ENCODE measurements at places on chromosomes 2 and 18.

GRCh38 chr2:8693157-8693821 is 11.4 kb downstream of the ID2 start:
- no peak for DNase-seq

GRCh38 chr2:223797811-223798721 is 39.3 kb downstream of the AP1S3 start:
- DNase-seq: peak; percentile 62

GRCh38 chr18:74040459-74041332 is 106.9 kb downstream of the FBXO15 start:
- peak; percentile 59 for DNase-seq

- DNase-seq: peak; percentile 73
These were observed 494 bp downstream of the ANKZF1 start for GRCh38 chr2:219230059-219230540.

- DNase-seq: no peak
These were observed 42.5 kb downstream of the DSC3 start for GRCh38 chr18:30999887-31000628.

- no peak for DNase-seq
These were observed 49.1 kb downstream of the CYP1B1 start for GRCh38 chr2:38026846-38027245.

- DNase-seq: peak; percentile 91
These were observed 889.1 kb upstream of the GCFC2 start for GRCh38 chr2:76599732-76600368.

DNA sequence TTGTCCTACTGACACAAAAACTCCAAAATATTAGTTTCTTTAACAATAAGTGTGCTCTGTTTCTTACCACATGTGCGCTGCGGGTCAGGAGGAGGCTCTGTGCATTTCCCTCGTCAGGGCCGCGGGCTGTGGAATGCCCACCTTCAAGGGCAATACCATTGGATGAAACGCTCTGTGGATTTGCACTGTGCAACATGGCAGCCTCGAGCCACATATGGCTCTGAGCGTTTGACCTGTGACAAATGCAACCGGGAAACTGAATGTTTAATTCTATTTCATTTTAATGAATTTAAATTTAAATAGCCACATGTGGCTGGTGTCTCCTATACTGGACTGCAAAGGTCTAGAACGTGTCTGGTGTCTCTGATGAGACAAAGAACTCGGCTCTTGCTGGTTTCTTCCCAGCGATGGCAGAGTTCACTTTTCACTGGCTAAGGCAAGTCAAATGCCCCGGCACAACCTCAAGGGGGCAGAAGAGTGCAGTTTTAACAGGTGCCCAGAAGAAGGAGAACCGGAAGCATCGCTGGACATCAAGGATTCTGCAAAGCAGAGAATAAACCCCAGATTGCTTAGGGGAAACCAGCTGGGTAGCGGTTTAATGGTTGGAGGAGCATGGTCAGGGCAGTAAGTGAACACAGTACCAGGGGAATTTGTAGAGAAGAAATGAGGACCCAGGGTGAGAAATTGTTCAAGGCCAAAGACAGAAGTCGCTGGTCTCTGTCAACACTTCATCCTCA is 37.0 kb upstream of the TMEM18 start:
- DNase-seq: peak; percentile 61

DNA sequence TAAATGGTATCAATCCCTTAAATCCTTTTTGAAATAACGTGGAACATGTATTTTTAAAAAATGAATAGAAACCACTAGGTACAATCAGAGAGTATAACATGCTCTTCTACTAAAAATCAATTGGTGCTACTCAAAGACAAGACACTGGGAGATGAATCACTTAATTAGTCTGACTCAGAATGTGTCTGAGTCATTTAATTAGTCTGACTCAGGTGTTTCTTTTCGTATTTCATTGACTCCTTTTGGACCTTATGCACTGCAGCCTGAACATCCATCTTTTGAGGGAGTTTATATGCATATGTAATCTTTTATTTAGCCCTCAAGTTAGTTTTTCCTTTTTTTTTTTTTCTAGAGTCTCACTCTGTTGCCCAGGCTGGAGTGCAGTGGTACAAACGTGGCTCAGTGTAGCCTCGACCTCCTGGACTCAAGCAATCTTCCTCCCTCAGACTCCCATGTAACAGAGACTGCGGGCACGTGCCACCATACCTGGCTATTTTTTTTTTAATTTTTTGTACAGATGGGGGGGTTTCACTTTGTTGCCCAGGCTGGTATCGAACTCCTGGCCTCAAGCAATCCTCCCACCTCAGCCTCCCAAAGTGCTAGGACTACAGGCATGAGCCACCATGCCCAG is 26.5 kb downstream of the PPP4R3B start:
- DNase-seq: peak; percentile 72

DNA sequence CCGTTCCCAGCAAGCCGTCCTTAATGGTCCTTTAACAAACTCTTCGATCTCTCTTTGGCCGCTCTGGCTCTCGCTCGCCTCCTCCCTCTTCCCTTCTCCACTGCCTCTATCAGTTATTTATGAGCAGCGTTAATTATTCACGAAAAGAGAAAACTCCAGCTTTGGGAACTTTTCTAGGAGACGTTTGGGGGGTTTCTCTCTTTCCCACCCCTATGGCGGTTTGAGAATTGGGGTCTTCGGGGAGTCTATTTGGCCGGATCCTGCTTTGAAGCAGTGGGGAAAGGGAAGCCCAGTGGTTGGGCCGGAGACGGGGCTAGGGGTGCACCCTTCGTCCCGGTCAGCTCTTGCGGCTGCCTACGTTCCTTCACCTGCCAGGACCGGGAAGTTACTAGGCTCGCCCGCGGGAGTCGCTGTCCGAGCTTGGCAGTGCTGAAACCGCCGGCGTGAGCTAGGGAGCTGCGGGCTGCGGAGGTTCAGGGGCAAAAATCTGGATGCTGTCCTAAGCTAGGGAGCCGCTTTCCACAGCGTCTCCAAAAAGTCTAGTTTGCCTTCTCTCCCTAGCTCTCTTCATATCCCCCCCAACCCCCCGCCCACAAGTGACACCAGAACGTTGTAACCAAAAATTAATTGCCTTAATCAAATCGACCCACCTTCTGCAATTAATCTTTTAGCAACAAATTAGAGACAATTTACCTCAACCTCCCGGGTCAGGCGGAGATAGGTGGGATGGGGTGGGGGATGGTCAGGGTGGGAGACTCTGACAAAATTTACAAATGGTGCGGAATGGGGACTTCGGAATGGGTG is 8.9 kb upstream of the SKOR2 start:
- peak; percentile 76 for DNase-seq

DNA sequence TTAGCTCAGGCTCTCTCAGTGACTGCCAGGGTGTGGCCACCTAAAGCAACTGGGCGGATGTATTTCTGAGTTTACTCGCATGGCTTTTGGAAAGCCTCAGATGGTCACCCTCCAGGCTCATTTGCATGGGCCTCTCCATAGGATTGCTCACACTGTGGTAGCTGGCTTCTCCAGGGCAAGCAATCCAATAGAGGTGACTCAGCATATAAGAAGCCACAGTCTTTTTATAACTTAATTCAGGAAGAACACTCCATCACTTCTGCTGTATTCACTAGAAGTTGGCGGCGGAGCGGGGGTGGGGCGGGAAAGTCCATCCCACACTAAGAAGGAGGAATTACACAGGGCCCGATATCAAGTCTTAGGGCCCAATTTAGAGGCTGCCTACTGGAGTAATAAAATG is 3.6 kb upstream of the DOK6 start:
- DNase-seq: no peak

DNA sequence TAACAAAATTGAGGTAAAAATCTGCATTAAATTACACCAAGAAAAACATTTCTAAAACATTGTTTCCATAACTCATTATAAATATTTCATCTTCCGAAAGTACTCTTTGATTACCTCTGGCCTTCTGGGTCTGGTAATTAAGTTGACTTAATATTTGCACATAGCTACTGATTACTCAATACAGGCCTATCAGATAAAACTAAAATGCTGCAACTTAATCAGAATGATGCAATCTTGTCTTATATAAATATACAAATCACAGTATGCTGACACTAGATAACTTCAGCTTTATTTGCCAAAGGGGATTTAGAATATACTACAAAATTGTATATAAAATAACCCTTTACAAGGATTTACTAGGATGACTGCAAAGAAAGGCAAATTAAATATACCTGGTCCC is 49.3 kb downstream of the SLC35F5 start:
- no peak for DNase-seq

- no peak for DNase-seq
These were observed 6.4 kb upstream of the ITGB6 start for GRCh38 chr2:160206436-160206835.

DNA sequence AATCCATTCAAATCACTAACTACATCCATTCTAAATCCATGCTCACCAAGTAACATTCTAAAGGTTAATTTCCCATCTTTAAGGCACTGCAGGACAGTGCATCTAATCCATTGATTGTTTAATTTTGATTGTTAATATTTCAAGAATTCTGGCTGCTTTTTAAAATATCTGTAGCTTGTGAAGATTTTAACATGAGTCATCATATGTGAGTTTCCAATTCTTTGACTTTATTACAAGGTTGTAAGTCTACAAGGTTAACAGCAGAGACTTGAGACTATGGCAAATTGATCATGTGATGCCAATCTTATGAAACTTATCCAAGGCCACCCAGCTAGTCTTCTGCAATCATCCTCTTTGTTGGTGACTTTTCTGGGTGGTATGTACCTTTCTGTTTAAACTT is 349.2 kb upstream of the ZC3H15 start:
- no peak for DNase-seq

DNA sequence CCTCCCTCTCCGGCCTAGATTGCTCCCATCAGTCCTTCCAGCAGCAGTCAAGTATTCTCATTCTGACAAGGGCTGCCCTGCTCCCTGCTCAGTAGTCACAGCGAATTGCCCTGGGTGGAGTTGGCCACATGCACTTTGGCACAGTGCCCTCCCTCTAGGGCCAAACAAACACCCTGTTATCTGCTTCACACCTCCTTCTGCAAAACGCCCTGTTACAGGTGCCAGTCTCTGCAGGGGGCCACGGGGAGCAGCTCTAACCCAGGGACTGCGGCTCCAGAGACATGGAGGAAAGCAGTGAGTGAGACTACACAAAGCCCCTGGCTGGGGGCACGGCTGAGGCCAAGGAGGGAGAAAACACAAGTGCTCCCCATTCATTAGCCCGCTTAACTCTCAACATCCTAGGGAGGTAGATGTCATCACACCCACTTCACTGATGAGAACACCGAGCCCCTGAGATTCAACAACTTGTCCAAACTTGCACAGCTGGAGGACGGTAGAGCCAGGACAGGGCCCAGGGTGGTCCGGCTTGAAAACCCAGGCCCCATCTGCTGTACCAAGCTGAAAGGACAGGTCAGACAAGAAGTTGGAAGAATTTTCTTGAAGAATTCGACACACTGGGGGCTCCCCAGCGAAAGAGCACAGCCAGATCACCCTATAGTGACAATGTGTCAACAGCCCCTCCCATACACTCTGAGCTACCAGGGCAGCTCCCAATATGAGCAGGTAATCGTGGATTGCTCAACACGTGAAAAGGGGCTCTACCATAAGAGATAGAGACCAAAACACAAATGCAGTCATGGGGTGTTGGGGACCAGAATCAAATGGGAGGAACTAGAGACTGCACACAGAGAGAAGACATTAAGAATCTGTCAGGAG is 8.7 kb upstream of the TFCP2L1 start:
- no peak for DNase-seq

DNA sequence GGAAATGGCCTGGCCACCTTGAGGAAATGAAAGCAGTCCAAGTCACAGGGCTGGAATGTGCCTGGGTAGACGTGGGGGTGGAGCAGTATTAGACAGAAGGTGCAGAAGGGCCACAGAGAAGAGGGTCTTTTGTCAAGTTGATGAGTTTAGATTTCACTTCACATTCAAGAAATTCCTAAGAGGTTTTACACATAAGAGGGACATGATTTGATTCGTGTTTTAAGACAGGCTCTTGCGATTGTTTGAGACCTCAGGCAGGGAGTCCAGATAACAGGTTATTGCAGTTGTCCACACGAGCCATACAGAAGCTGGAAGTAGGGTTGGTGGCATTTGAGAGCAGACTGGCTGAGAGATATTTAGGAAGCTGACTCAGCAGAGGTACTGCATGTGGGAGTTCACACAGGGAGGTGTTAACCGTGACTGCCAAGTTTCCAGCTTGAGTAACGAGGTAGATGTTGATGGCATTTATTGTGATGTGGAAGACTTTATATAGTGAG is 64.6 kb downstream of the NEB start:
- peak; percentile 15 for DNase-seq

GRCh38 chr18:74139888-74140287 is 7.7 kb downstream of the FBXO15 start:
- DNase-seq: no peak

- no peak for DNase-seq
These were observed 456.6 kb upstream of the UBE2E3 start for GRCh38 chr2:180523621-180524340.

- no peak for DNase-seq
These were observed 451.2 kb downstream of the CNTNAP5 start for GRCh38 chr2:124476291-124476690.

GRCh38 chr2:176142281-176142680 is 9.1 kb upstream of the HOXD4 start:
- no peak for DNase-seq

- no peak for DNase-seq
These were observed 132.3 kb downstream of the HDAC4 start for GRCh38 chr2:239268549-239268948.

- no peak for DNase-seq
These were observed 1.4 kb downstream of the B3GNT2 start for GRCh38 chr2:62197011-62197924.

- peak; percentile 88 for DNase-seq
These were observed 124.8 kb upstream of the TACR1 start for GRCh38 chr2:75324141-75324540.

DNA sequence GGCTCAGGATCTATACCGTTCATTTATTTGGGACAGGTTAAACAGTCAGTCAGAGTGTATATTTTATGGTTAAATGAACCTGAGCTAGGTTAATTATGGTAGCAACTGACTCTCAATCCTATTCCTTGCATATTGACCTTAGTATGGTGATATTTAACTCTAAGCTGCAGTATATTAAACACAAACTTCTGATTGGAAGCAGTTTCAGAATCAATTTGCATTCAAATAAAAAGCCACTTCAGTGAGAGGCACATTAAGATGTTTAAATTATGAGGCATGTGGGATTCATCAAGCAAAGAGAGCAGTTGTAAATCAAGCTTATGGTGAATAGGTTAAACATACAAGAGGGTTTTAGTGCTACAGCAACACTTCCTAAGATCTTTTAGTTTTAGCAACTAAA is 40.4 kb downstream of the FRZB start:
- no peak for DNase-seq

- no peak for DNase-seq
These were observed 34.0 kb downstream of the ARHGAP28 start for GRCh38 chr18:6763524-6763923.

DNA sequence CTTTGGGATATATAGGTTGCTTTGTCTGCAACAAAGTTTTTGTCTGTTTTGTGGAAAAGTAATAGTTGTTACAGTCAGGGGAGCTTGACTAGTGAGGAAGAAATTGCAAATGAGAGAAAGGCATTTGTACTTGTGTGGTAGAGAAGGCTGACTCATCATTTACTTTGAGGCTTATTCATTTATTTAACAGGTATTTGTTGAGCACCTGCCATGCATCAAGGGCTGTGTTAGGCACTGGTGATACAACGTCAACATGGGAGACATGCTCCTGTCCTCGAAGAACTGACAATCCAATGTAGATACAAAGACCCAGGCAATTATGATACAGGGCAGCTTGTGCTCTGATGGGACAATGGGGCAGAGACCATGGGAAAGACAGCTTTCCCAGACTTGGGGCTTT is 79.5 kb downstream of the UPP2 start:
- no peak for DNase-seq

GRCh38 chr2:5751873-5752482 is 59.8 kb downstream of the SOX11 start:
- DNase-seq: no peak

Measured in trophoblast cell (in vitro differentiated cells and primary cell).